Fibroblast of villous mesenchyme (primary cell): ENCODE measurements at places on chromosomes 13 and 19.

- no peak for DNase-seq
These were observed 18.2 kb upstream of the FFAR2 start for GRCh38 chr19:35429698-35430408.

GRCh38 chr19:8592231-8593009 lies 15.2 kb upstream of the MYO1F start:
- DNase-seq, result peak; percentile 96

- no peak for DNase-seq
These were observed 562.1 kb upstream of the PCDH9 start for GRCh38 chr13:67792151-67792676.

GRCh38 chr13:103130681-103131210 lies 64.5 kb upstream of the SLC10A2 start:
- no peak for DNase-seq

- no peak for DNase-seq
These were observed 1.0 kb downstream of the SPPL2B start for GRCh38 chr19:2329501-2329916.

DNA sequence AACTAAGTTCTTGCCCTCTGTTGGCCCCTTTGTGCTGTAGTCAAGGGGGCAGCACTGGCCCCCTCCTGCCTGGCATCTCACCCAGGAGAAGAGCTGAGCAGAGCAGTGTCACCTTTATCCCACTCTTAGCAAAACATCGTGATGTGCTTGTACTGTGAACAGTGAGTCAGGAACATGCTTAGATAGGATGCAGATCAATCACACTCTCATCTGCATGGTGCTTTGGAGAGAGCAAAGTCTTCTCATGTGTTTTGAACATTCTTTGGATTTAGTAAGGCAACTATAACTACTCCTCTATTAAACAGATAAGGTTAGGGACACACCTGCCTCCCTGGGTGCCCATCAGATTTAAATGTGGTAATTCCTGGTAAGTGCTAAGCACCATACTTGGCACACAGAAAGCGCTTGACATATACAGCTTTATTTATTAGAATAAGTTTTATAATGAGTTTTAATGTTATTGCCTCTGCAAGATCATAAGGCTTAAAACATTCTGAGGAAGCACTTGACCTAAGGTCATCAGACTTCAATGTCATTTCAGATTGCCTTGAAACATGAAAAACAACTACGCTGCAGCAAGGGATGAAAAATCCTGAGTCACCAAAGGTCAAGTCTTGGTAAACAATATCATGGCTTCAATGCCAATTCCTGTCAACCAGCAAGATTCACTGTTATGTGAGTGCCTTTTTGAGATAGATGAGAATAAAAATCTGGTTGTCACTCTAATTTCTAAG lies 82.4 kb upstream of the IRS2 start:
- no peak for DNase-seq

DNA sequence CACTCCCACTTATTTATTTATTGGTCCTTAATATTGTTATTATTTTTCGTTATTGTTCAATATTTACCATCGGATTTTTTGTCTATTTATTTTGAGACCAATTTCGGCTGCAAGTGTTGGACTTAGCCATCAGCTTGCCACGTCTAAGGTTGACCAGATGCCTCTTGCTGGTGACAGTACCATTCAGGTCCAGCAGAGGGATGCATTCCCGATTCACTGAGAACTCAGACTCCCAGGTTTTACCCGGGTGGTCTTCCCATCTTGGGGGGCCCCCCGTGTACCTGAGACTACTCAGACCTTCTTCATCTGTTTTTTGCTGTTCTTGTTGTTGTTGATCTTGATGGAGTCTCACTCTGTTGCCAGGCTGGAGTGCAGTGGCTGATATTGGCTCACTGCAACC lies 1435.2 kb downstream of the UQCRFS1 start:
- no peak for DNase-seq

DNA sequence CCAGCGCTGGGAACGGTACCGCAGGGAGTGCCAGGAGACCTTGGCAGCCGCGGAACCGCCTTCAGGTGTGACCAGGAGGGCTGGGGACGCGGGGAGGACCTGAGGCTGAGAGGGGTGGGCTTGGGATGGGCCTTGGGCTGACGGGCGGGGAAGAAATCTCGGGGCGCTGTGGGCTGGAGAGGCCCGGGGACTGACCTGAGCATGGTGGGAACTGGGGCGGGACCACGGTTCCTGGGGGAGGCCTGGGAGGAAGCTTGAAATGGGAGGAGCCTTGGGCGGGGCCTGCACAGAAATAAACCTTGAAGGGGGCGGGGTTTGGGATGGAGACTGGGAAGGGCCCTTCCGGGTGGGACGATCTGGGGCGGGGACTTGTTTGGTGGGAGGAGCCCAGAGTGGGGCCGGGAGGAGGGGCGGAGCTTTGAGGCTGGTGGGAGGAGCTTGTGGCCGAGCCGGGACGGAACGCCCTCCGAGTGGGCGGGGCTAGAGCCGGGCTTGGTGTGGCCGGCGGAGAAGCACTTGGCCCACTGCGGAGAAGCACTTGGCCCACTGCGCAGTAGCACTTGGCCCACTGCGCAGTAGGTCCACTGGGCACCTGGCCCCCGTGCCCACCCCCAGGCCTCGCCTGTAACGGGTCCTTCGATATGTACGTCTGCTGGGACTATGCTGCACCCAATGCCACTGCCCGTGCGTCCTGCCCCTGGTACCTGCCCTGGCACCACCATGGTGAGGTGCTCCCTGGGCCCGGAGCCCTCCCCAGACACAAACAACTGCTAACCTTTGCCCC lies 2.8 kb downstream of the GIPR start:
- DNase-seq, result peak; percentile 88

- DNase-seq, result no peak
These were observed 484.2 kb downstream of the ZNF536 start for GRCh38 chr19:30856376-30856775.

GRCh38 chr13:28181413-28181812 lies 43.1 kb downstream of the PAN3 start:
- DNase-seq, result peak; percentile 58

GRCh38 chr19:45556835-45557234 lies 27.8 kb downstream of the OPA3 start:
- no peak for DNase-seq

DNA sequence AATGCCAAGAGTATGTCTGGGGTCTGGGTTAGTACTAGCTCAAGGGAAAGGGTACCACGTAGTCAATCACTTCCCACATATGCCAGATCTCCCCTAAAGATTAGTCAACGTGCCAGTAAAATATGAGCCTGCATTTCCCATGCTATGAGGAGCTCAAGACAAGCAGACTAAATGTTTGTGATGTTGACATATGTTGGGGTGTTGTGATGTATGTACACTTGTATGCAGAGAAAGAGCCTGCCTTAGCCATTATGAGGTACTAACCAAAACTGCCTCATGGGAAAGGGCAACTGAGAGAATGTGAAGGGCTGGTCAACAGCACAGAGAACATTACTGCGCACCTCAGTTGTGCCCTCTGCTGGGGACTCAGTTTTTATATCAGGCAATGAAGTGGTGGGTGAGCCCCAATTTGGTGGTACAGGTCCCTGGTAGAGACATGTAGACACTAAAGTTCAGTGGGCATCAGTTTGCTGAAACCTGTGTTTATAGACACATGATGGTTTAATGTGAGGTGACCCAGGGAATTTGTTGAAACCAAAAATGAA lies 287.0 kb downstream of the DCT start:
- peak; percentile 39 for DNase-seq

DNA sequence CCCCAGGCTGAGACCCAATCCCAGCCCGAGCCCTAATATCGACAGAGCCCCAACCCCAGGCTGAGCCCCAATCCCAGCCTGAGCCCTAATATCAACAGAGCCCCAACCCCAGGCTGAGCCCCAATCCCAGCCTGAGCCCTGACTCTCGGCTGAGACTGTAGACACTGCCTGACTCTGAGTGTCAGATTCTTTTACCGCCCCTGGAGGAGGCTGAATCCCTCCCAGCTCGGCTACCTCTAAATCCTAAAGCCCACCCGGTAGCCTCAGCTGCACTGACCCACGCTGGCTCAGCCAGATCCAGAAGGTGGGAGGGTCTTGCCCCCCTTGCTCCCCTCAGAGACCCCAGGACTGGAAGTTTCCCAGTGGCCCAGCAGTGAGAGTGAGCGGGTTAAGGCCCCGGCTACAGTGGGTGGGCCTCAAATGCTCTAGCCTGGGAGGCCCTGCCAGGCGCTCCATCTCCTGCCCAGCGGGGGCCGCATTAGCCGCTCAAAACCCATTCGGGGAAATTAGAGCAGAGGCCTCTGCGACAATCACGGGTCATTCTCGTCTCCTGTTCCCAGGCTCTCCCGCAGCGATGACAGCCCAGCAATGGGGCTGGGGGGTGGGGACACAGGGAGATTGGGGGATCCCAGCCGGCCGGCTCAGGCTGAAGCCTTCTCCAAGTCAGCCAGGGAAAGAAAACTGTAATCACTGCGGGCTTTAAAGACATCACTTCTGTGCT lies 43.8 kb downstream of the ZNRF4 start:
- no peak for DNase-seq

DNA sequence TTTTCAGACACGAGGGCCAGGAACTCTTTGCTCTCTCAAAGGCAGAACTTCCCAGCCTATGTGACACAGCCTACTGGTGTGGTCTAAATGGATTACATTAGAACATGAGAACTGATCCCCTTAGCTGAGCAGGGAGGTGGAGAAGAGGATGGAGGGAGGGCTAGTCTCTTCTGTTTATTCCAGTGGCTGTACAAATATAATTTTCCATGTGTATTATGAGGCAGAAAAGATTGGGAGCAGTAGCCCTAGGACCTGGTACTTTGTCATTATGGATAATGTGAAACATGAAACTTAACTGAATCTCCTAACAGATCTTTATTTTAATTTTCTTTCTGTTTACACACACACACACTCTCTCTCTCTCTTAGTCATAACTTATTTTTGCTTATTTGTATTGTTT lies 82.1 kb downstream of the WDFY2 start:
- DNase-seq, result no peak

DNA sequence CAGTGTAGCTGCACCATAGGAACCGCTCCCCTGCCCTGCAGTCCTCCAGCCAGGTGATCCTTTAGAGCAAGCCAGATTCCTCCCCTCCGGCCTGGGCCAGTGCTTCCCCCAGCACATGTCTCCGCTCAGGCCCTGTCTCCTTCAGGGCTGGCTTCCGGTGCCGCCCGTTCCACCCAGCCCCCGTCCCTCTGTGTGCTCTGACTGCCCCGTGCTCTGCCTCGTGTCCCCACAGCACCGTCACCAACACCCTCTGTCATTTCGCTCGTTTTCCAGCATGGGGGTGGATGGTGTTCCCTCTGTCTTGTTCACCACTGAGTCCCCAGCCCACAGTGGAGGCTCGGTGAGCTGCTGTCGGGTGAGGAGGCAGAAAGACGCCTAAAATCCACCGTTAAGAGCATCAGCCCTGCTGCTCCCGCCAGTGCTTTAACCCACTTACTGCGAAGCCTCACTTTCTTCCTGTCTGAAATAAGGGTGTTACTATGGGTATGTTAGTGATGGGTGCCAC lies 54.5 kb downstream of the TSSK6 start:
- DNase-seq, result peak; percentile 63

- peak; percentile 61 for DNase-seq
These were observed 27.2 kb upstream of the WDR18 start for GRCh38 chr19:956766-957440.

GRCh38 chr13:39684531-39685137 lies 29.2 kb downstream of the COG6 start:
- DNase-seq, result peak; percentile 61

DNA sequence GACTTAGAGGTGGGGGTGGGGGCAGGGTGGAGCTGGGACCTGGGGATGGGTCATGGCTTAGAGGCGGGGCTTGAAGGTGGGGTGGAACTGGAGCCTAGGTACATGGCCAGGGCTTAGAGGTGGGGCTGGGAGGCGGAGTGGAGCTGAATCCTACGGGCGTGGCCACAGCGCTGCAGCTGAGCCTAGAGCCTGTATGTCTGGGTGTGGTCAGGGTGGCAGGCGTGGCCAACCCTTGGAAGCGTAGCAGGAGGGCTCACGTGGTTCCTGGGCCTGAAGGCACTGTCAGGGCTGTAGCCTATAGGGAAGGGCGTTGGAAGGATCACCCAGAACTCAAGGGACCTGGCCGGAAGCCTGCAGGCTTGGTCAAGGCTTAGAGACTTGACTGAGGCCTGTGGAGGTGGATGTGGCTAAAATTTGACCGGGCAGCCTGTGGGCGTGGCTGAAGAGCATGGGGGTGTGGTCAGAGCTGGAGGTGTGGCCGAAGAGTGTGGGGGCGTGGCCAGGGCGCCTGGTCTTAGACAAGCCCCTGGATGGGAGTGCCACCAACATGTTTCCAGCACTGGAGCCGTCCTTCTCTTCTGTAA lies 24.3 kb downstream of the COLGALT1 start:
- peak; percentile 57 for DNase-seq

GRCh38 chr13:75454497-75454896 lies 27.5 kb downstream of the TBC1D4 start:
- no peak for DNase-seq

GRCh38 chr19:948842-949496 lies 23.1 kb downstream of the ARID3A start:
- no peak for DNase-seq

- no peak for DNase-seq
These were observed 2124.4 kb upstream of the PCDH20 start for GRCh38 chr13:63540061-63540460.

DNA sequence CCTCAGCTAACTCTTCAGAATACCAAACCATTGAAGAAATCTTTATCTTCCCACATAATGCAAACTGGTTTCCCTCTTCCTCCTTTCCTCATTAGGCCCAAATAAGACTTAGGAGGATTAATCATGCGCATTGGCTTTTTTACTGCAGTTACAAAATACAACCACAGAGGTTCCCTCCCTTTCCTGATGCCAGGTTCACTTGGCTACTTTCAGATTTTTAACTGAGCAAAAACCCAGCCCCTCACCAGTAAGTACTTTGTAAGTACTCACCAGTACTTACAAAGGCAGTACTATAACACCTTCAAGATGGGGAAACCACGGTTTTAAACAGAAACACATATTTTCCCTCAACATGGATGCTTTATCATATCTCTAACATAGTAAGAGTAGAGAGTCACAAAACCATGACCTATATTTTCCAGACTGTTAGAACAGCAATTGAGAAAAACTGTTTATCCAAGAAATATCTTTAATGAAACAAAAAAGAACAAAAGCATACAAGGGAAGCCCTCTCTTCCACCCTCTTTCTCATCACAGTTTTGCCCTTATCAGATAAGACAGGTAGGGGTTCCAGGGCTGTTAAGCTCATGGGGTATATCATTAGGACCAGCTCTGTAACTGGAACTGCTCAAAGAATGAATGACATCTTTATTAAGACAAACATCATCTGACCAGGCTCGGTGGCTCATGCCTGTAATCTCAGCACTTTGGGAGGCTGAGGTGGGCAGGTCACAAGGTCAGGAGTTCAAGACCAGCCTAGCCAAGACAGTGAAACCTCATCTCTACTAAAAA lies 12.7 kb downstream of the FOXO1 start:
- peak; percentile 28 for DNase-seq

- DNase-seq, result no peak
These were observed 983 bp downstream of the ZNF415 start for GRCh38 chr19:53131727-53132126.

DNA sequence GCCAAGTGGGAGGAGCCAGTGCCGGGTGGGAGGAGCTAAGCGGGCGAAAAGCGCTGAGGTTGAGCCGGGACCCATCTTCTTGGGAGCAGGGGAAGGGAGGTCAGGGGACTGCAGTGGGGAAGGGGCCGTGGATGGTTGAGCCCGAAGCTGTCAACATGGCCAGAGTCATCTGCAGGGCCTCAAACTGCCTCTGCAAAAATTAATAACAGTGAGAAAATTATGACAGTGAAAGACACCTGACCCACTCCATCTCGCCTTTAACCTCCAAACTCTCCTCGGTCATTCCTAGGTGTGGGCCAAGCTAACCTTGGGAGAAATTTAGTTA lies 30.1 kb downstream of the ZNF557 start:
- DNase-seq, result no peak

- DNase-seq, result no peak
These were observed 1030.4 kb downstream of the SLITRK5 start for GRCh38 chr13:88701551-88701950.
